Central memory CD4-positive, alpha-beta T cell (primary cell): ENCODE measurements at places on chromosomes 13 and 19.

DNA sequence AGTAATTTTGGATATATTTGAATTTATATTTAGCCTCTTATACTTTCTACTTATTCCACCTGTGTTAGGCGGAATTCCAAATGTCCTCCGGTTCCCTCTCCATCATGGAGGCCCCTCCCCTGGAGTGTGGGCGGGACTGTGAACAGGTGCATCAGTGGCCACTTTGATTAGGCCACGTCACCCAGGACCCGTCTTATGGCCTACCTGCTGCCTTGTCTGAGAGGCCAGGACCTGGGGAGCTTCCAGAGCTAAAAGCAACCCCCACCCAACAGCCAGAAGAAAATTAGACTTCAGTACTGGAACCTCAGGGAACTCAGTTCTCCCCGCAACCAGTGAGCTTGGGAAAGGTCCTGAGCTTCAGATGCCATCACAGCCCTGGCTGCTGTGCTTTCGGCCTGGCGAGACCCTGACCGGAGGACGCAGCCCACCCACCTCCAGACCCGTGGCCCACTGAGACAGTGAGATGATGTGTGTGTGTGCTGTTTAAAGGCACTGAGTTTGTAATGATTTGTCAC lies 200.2 kb upstream of the SOX1 start:
- no peak for DNase-seq

DNA sequence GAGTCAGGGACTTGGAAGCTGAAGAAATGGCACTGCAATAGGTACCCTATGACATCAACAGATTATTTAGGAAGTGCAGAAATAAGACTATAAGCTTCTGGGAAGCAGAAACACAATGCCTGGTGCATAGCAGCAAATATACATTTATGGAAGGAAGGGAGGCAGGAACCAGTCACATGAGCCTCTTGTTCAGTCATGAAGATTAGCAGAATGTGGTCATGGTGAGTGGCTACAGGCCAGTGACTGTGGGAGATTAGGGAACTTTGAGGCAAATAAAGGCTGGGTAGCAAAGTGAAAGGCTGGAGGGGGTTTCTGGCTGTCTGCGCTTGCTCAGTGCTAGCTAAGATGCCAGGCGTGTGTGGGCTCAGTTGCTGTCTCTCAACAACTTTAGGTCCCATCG lies 96.3 kb downstream of the EPSTI1 start:
- no peak for DNase-seq

GRCh38 chr19:47274891-47275761 lies 441 bp downstream of the INAFM1 start:
- DNase-seq, result no peak

GRCh38 chr13:23643338-23644125 lies 73.3 kb downstream of the TNFRSF19 start:
- no peak for DNase-seq

- DNase-seq, result no peak
Measured at GRCh38 chr19:7879111-7879807, 5.1 kb upstream of the PRR36 start.

DNA sequence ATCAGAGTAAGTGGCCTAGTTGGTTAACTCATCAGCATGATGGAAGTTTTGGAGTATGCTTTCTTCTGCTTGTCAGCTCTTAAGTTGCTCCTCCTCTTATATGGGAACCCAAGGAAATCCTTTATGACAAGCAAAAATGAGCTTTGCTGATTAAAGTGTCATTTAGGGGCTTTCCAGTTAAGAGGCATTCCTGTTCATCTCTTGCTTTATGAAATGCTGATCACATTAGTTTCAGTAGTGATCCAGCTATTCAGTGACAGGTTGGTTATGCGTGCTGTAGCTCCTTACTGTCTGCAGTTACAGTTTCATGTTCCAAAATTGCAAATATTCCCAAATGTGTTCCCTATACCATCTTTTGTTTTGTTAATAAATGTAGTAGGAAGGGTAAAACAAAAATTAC lies 146.6 kb downstream of the CDK8 start:
- DNase-seq, result no peak

GRCh38 chr13:37608750-37609339 lies 10.3 kb upstream of the POSTN start:
- DNase-seq, result no peak

- peak; percentile 3 for DNase-seq
Measured at GRCh38 chr13:98279473-98280175, 102.6 kb upstream of the RNF113B start.

DNA sequence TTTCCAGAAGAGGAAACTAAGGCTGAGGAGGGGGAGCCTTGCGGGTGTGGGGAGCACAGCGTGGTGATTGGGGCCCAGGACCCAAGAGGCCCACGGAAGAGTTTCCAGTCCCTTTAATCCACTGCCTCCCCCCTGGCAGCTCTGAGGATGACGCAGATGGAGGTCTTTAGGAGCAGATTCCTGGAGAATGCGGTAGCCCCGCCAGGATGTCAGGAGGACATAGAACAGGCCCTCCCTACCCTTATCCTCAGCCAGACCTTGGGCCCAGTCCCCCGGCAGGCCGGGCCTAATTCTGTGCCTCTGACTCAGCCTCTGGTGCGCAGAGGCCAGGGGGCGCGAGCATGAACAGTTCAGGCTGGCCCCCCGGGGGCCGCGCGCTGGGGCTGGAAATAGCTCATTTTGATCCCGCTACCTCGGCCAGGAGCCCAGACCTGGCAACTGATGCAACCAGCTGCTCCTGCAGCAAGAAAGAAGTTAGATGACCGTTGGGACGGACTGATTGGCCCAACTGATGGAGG lies 461 bp upstream of the HSPB6 start:
- no peak for DNase-seq

DNA sequence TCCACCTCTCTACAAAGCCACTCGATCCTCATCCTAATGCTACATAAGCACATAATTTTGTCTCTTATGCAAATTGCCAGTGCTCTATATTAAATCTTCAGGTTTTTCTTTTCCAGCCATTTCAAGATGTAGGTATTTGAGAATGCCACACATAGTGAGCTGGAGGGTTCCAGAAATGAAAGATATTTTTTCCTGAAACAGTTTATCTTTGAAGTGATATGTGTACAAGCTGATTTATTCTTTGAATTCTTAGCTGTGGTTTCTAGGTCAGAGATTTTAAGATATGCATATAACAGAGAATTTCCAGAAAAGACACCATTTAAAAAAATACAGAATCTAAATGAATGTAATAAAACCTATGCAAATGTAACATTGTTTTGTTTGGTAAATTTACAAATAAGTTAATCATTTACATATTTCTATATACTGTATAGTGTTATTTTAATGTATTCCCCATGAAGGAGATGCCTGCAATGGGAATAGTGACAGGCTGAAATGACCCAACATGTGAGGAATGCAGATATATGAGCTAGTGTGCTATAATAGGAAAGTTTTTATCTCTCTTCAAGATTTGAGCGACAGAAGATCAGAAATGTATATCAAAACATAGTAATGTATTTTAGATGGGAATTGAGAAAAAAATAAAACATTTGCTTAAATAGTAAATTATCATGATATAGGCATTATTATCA lies 570.2 kb downstream of the SLITRK1 start:
- DNase-seq, result no peak

- no peak for DNase-seq
Measured at GRCh38 chr13:64305246-64305645, 2889.6 kb upstream of the PCDH20 start.

- no peak for DNase-seq
Measured at GRCh38 chr13:67184247-67184646, 45.9 kb downstream of the PCDH9 start.

DNA sequence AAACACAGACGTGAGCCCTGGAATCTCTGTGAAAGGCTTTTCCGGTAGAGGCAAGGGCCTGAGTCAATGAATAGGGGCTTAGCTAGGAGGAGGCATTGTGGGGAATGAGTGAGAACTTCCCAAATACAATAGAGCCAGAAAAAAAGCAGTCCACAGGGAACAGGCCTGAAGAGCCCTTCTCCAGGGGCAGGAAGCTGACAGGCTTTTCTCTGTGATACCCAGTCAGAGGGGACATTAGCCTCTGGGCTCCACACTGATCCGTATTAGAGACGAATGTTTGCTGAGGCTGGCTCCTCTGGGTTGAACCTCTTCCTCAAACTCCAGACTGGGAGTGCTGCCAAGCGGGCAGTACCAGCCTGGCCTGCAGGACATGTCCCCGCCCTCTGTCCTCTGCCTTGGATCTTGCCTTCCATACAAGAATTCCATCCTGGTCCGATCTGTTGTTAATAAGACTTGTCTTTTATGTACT lies 2.3 kb downstream of the DHRS12 start:
- no peak for DNase-seq
